Stimulated activated CD4-positive, alpha-beta T cell treated with anti-CD3 and anti-CD28 coated beads, Interleukin-2, amount 100 ng/mL, for 24 hours (primary cell): ENCODE measurements at places on chromosomes 2 and 18.
A peak's percentile ranks its signal among the peaks of the same experiment; 100 is the strongest.

GRCh38 chr2:216485237-216485636 is 13.4 kb upstream of the RPL37A start:
- no peak for DNase-seq

- no peak for DNase-seq
These were observed 360.0 kb downstream of the EPHA4 start for GRCh38 chr2:221212105-221212504.

- DNase-seq: no peak
These were observed 228.4 kb downstream of the CMPK2 start for GRCh38 chr2:6637330-6637729.

DNA sequence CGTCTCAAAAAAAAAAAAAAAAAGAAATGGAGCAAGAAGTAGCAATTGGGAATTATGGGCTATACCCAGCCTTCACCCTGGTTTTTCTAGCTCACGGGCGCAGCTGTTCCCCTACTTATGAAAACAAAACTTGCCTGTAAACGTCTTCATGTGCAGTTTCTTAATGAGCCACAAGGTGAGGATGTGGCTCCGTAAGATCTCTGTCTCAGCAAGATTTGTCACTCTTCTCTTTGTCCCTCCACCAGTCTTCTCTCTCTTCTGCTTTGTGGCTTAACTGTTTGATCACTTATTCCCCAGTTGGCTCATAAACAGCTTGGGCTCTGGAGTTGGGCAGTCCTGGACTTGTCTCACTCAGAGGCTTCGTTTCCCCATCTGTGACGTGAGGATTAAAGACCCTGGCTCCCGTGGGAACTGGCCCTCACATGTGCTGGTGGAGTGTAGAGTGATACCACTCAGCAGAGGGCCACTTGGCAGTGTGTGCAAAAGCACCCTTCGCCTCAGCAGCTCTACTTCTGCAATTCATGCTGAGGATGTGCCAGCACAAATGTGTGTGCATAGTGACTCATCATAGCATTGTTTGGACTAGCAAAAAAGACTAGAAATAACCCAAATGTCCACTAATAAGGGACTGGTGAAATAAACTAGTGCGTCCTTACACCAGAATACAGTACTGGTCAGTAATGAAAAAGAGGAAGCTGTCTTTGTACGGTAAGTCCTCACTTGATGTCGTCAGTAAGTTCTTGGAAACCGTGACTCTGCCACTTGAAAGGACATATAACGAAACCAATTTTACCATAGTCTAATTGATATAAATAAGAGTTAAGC is 8.7 kb downstream of the CEP68 start:
- peak; percentile 49 for DNase-seq

- no peak for DNase-seq
These were observed 71.7 kb upstream of the TAF1B start for GRCh38 chr2:9771481-9772017.

DNA sequence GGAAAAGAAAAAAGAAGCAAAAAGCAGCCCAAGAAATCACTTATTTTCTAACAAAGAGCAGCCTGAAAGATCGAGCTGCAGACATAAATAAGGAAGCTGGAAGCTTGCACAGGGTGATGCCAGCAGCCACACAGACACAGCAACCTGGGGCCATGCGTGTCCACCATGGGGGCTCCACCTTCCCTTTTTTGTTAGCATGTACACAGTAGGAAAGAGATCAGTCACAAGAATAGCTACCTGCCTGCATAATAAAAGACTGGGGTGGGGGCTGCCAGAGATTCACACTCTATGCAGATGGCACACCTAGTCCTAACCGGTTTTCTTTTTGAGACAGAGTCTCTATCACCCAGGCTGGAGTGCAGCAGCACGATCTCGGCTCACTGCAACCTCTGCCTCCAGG is 2.9 kb upstream of the CNOT11 start:
- no peak for DNase-seq

DNA sequence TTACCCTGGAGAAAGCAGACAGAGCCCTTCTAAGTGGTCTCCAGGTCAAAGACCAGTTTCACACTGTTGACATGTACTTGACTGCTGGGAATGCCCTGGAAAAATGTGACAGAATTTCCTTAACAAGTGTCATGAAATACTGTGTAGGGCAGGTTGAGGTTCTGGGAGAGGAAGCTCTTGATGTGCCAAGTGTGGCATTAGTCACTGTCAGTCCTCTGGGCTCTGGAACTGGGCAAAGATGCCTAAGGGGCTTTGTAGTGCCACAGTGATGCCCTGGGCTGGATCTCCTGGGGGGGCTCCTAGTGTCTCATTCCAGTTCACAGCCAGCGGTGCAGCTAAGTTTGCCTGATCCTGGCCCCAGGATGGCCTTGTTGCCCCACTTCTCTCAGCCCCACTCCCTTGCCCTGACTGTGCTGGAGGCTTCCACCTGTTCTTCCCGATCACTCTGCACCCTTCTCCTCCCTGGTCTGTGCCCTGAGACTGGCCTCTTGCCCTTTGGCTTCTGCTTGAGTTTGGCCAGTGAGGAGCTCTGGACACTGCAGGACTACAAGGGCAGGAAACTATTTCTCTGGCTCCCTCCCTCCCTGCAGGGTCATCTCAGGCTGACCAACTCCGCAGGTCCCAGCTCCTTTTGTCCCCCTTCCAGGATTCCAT is 27.0 kb upstream of the FAM124B start:
- DNase-seq: no peak

DNA sequence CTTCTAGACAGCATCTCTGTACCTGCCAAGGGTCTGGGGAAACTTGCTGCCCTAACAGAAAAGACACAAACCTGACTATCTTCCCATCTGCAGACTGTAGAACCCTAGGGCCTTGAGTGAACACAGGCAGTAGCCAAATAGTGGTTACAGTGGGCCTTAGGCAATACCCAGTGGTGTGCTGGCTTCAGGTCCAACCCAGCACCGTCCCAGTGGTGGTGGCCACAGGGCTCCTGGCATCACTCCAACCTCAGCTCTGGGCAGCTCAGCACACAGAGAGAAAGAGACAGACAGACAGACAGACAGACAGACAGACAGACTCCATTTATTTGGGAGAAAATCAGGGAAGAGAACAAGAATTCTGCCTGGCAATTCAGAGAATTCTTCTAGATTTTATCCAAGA is 29.3 kb upstream of the UPP2 start:
- no peak for DNase-seq

DNA sequence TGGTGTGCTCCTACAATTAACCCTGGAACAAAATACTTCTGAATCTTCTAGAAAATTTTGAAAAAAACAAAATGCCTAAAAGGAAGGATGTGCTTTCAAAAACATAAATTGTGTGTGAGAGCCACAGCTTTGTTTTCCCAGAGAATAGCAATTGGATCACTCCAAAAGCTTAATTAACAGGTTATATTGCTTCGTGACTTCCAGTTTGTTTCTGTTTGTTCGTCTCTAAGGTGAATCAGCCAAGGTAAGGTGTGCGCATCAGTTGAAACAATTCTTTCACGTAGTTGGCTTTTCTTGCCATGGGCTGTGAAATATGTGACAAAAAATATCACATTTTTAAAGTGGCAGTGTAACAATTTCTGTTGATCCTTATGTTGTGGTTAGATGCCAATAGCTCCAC is 90.3 kb upstream of the BARD1 start:
- no peak for DNase-seq

- no peak for DNase-seq
These were observed 277.5 kb downstream of the DYSF start for GRCh38 chr2:71730785-71731383.

DNA sequence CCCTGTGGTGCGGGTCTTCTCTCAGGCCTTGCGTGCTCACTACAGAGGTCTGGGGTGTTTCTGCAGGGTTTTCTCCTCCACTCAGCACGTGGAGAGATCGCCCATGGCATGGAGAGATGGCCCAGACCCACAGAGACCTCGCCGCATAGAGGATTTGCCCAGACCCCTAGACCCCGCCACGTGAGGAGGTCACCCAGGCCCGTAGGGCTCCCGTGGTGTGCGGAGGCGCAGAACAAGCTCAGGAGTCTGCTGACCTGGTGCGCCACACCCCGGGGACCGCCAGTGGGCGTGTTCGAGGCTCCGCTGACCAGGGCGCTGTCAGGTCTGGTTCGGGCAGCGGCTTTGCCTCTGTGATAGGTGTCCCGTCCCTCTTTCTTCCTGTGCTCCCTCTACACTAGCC is 64.5 kb downstream of the ADI1 start:
- DNase-seq: no peak

- DNase-seq: no peak
These were observed 192.0 kb downstream of the SH3BP4 start for GRCh38 chr2:235143789-235144188.

DNA sequence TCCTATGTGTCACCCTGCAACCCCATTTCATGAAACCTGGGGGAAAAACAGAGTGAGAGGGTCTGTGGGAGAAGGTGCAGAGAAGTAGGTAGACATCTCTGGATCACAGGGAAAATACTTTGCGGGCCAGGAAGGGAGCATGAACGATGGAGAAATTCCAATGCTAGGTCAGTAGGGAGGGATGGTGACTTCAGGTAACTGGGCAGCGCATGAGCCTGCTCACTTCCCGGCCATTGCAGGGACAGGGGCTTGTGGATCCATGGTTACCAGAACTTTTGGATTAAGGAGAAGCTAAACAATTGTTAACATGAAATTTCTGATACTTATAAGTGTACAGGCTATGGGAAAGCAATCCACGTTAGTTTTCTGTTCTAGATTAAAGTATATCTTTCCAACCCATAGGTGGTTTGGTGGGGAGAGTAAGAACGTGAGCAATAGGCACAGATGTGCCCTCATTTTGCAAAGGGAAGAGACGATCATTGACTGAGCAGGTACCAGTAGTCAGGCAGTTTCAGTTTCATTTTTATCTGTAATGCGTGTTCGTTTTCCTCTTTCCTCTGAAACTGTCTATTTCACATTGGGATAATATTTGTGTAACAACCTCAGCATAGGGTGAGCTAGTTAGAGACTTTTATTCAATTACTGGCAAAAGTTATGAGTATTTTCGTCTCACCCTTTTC is 65.0 kb downstream of the NYAP2 start:
- no peak for DNase-seq

DNA sequence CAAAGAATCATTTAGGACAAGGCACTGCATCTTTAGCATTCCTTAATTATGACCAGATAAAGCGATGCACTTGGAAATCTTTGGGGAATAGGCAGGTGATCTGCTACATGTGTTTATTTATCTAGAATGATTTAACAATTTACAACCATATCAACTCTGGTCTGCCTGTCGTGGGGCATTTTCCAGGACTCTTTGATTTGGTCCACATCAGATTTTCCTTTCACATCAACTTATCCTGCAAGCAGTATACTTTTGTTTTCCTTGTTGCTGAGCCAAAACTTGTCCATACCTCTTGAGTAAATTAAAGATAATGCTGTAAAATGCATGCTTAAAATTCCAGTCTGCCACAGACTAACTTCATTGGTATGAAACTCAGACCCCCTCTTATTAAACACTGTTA is 312.4 kb upstream of the TCF4 start:
- no peak for DNase-seq

DNA sequence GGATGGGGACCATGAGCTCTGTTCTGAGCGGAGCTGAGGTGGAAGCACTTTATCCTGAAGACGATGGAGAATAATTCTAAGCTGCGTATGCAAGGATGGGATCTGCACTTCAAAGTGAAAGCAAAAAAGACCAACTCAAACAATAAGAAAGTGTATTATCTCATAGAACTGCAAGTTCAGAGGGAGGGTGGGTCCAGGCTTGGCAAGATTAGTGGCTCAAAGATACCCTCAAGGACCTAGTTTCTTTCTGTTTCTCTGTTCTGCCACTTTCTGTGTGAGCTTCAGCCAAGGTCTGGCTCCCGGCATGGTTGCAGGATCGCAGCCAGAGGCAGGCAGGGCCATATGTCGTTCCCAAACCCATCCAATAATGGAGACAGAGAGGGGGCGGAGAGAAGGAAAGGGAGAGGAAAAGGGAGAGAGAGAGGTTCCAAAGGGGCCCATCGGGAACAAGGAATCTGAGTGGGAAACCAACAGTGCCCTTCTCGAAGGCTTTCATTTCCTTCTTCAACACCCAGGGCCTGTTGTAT is 169.2 kb upstream of the NCK2 start:
- no peak for DNase-seq

GRCh38 chr2:67790622-67791021 is 272.2 kb downstream of the C1D start:
- no peak for DNase-seq

- no peak for DNase-seq
These were observed 106.3 kb downstream of the NCOA1 start for GRCh38 chr2:24597181-24597870.

- no peak for DNase-seq
These were observed 94.2 kb upstream of the ALKAL2 start for GRCh38 chr2:381941-382727.

GRCh38 chr18:38318416-38318815 is 752.8 kb upstream of the CELF4 start:
- no peak for DNase-seq

DNA sequence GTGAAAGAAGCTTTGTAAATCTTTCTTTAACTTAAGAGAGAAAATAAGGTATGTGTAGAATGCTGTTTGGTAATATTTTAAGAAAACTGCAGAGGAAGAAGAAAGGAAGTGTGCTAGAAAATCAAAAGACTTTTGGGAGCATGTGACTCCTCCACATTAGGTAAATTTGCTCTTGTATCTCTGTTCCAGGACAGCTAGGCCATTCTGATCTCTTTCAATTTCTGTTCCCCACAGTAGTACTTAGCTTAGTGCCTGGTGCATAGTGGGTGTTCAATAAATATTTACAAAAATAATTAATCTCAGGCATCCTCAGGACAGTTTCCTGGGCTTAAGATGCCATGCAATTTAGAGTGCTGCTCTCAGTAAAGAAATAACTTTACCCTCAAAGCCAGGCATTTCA is 105.0 kb downstream of the GPD2 start:
- DNase-seq: no peak

- no peak for DNase-seq
These were observed 56.6 kb downstream of the GDF7 start for GRCh38 chr2:20723543-20723942.

GRCh38 chr2:153543635-153544071 is 65.1 kb upstream of the RPRM start:
- DNase-seq: no peak

DNA sequence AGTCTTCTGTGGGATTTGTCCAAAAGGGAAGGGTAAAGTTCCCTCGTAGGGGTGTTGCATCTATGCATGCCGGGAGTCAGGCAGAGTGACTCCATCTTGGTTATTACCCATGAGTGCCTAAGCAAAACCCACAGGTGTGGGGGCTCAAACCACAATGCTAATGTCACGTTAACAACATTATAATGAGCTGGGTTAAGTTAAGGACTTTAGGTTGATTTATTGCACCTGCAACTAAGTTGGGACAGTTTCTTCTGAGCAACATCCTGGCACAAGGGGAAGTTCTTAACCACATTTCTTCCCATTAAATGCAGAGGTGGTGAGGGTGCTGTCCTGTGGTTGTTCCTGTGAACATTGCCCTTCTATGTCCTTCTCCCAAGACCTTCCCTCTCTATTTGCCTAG is 1596.8 kb upstream of the SLC39A10 start:
- no peak for DNase-seq
